Dorsolateral prefrontal cortex (tissue), 122 donors: ENCODE measurements at places on chromosomes 7 and 10.

DNA sequence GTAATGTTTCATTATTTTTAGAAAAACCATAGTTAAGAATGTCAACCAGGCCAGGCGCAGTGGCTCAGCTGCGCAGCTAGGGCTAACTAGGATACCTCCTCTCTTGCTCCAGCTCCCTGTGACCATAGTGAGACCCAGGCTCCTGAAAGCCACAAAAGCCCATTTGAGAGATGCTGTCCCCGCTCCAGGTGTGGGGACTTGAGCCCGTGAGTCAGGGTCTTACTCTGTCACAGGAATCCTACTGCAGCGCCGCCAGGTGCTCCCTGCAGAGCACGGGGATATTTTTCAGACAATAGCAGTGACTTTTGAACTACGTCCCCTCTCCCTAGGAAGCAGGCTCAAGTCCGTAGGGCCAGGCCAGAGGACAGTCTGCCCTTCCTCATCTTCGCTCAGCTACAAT lies 75.6 kb upstream of the NRBF2 start:
- DNase-seq: no peak

DNA sequence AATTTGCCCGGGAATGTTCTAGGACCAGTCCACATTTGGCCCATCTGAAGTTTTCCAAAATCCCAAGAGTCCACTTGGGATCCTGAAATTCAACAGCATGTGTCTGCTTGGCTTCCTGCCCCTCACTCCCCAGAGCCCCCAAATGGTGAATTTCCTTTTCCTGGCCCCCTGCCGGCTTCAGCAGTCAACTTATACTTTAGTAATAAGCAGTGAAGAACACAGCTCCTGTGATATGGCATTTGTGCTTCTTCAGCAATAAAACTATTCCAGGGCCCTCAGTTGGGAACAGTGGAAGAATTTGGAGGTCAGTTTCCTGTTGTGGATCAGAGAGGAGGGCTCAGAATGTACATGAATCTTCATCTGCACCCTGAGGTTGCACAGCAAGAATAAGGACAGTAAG lies 51.1 kb downstream of the PRF1 start:
- DNase-seq: no peak

GRCh38 chr7:119842786-119843185 lies 430.2 kb upstream of the KCND2 start:
- no peak for DNase-seq

DNA sequence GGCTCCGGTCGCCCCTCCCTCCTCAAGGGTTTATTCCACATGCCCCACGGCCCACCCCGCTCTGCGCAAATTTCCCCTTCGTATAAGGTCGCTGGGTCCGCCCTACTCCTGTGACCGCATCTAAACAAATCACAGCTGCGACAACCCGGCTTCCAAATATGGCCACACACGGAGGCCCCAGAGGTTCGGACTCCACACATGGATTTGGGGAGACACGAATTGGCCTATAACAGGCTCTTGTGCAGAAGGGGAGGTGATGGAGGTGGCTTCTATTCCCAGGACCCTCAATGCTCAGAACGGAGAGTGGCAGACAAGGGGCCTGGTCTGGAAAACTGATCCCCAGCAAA lies 90.1 kb downstream of the FOXL3 start:
- no peak for DNase-seq

DNA sequence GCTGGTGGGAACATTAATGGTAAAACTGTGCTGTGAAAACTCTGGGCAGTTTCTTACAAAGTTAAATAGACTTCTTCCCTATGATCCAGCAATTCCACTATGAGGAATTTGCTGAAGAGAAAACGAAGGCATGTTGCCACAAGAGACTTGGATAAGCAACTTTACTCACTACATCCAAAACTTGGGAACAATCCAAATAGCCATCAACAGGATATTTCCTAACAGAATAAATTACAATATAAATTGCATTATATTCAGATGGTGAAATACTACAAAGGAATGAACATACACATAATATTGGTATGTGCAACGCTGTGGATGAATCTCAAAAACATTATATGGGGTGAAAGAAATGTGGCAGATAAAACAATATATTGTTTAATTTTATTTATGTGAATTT lies 21.4 kb upstream of the MKI67 start:
- DNase-seq: no peak

- DNase-seq: no peak
Observed at GRCh38 chr10:660970-661596, 28.4 kb downstream of the DIP2C start.

DNA sequence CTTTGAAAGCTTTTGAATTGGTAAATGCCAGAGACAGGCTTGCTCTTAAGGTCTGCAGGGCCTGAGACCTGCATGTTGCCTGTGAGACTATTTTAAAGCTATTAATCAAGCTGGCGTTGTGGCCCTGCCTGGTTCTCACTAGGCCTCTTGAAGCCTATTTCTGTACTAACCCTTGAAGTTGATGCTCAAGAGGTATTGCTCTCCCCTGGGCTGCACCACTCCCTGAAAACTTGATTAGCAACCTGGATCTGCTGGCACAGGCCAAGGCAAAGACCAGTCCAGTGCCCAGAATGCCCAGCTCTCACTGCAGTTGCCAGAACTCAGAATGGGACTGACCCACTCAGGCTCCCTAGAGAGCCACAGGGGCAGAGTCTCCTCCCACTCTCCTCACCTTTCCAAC lies 220.0 kb upstream of the MEOX2 start:
- DNase-seq: no peak

DNA sequence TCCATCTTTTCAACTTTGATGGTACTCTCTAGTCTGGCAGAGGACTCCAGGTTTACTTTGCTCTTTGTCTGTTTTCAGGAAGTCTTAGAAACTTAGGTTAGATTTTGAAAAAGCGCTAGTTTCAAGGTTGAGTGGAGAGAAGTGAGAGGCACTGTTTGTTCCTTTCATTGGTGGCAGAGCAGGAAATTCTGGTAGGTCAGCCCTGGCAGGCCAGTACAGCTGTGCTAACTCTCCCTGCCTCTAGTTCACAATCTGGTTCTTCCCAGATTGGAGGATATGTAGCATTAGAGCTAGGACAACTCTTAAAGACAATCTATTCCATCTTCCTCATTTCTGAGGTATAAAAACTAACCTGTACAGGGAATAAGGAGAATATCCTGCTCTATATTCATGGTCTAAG lies 160.9 kb upstream of the FZD1 start:
- no peak for DNase-seq

GRCh38 chr7:51023547-51023946 lies 240.9 kb upstream of the GRB10 start:
- no peak for DNase-seq

- DNase-seq: no peak
Observed at GRCh38 chr10:71769279-71769823, 4.0 kb downstream of the VSIR start.

- DNase-seq: no peak
Observed at GRCh38 chr7:150435390-150436073, 14.9 kb upstream of the GIMAP8 start.

- DNase-seq: no peak
Observed at GRCh38 chr10:8360814-8361509, 306.5 kb downstream of the GATA3 start.

GRCh38 chr10:32148864-32149251 lies 92.6 kb upstream of the KIF5B start:
- no peak for DNase-seq

DNA sequence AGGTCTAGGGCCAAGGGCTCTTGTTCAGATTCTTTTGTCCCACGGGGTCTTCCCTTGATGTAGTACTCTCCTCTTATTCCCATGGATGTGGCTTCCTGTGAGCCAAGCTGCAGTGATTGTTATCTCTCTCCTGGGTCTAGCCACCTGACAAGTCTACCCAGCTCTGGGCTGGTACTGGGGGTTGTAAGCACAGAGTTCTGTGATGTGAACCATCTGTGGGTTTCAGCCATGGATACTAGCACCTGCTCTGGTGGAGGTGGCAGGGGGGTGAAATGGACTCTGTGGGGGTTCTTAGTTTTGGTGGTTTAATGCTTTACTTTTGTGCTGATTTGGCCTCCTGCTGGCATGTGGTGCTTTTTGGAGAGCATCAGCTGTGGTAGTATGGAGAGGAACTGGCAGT lies 350.8 kb downstream of the DNAJB9 start:
- no peak for DNase-seq

- peak; percentile 3 for DNase-seq
Observed at GRCh38 chr10:349081-349480, 213.8 kb downstream of the ZMYND11 start.

- DNase-seq: no peak
Observed at GRCh38 chr10:116768786-116769185, 26.4 kb upstream of the HSPA12A start.

- peak; percentile 32 for DNase-seq
Observed at GRCh38 chr7:71630516-71630915, 498.6 kb downstream of the GALNT17 start.

GRCh38 chr7:23938937-23939552 lies 229.0 kb downstream of the STK31 start:
- DNase-seq: no peak

- DNase-seq: peak; percentile 64
Observed at GRCh38 chr7:47371733-47372368, 210.1 kb downstream of the TNS3 start.

DNA sequence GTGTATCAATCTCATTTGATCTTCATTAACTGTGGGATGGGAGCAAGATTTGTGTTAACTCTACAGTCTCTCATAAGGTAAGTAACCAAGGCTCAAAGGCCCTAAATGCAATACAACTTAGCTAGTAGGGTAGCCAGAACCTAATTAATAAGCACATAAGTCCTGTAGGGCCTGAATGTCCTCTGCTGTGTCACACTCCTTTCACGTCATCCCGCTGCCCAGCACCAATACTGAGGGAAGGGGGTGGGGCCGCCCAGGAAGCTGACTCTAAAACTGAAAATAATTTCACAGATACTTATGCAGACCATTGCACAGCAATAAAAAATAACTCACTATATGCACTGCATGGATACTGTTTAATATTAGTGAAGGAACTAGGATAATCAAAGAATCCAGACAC lies 13.7 kb downstream of the CCDC6 start:
- DNase-seq: no peak

- DNase-seq: no peak
Observed at GRCh38 chr10:51522858-51523257, 176.5 kb downstream of the CSTF2T start.

GRCh38 chr10:64011912-64012714 lies 490.9 kb downstream of the REEP3 start:
- no peak for DNase-seq

DNA sequence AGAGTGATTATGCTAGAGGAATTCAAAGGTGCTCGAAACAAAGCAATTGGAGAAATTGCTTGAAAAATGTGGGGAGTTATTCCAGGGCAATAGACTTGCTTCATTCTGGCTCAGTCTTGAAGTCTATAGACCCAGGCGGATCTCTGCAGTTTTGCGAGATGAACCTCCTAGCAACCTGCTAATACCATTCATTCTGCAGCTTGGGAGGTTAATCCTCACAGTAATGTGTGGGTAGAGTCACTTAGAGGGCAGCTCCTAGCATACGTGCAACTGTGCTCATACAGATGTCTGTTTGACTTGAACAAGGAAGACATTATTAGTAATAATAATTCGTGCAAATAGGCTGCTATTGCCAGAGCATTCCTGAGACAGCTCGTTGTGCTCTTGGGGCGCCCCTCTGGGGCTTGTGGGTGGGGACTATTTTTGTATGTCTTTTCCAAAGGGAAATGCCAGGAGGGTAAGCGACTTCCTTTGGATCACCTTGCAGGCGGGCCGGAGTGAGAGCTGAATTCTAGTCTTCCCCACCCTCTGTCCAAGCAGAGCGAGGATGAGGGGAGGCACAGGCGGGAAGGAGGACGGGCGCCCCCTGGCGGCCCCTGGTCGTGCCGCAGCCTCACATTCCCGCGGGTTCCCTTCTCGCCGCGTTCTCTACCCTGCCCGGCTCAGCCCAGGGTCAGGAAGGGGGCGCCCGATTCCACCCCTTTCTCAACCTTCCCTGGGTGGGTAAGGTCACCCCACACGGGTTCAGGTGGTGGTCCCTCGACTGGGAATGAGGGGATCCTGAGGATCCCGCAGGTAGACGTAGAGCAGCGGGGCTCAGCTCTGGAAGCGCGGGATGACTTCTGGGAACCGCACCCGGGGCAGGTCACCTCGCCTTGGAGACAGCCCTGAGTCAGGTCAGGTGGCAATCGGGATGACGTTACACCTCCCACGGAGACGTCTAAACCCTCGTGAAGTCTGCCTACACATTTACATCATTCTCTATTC lies 241.5 kb downstream of the PHTF2 start:
- DNase-seq: no peak

DNA sequence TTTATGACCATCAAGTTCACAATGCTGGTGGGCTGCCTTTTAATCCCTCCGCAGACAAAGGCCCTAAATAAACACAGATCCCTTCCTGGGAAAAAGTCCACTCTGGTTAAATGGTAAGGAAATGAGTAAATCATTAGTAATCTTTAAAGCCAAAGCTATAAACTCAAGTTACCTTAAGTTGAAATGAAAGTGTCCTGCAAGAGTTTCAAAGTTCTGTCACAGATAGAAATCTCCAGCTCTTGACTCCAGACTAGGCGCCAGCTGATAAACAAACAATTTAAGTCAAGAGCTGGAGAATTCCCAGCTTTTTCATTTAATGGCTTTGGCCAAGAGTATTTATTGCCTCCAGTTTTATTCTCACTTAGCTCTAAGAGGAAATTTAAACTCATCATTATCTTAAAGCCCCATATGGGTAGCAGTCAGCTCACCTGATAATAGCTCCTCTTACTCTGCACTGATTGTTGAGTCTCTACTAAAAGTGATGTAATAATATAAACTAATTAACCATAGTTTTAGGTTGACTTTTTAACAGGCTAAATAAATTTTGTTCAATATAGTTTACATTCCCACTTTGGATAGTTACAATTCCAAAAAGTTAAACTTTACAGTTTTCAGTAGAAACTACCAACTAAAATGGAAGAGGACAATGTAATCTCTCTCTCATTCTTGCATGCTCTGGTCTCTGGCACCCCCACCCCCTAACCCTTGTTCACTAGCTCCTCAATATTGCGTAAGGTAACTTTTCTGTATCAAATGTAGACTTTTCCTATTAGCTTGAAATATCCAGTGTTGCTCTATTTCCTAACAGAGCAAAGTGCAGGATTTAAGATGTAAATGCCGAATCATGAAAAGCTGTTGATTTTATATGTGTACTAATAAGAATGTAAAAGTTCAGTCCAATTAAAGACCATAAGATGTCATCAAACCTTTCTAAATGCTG lies 56.1 kb downstream of the HIBADH start:
- no peak for DNase-seq

DNA sequence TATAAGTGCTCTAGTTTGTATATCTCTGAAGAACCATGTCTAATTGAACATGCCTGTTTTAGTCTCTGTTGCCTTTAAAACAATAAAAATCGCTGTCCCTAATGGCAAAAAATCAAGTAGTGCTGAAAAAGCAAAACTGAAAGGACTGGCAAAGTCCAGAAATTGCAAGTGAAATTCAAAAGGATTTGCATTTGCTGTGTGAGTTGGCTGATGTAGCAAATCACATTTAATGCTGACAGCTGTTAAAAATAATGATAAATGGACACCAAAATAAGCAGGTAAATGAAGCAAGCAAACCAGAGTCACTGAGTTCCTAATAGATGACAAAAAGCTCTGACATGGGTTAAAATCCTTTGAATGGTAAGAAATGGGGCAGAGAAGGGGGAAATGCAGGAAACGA lies 874.1 kb downstream of the GRM8 start:
- no peak for DNase-seq

GRCh38 chr10:11875494-11876281 lies 52.5 kb downstream of the PROSER2 start:
- DNase-seq: no peak

GRCh38 chr7:138918756-138919155 lies 62.4 kb downstream of the KIAA1549 start:
- DNase-seq: no peak
